Endothelial cell (in vitro differentiated cells): ENCODE measurements at places on chromosomes 12 and 14.

GRCh38 chr14:55846826-55847446 is 266.9 kb downstream of the KTN1 start:
- no peak for DNase-seq

- no peak for DNase-seq
Measured at GRCh38 chr12:47858511-47859266, 39.0 kb upstream of the HDAC7 start.

DNA sequence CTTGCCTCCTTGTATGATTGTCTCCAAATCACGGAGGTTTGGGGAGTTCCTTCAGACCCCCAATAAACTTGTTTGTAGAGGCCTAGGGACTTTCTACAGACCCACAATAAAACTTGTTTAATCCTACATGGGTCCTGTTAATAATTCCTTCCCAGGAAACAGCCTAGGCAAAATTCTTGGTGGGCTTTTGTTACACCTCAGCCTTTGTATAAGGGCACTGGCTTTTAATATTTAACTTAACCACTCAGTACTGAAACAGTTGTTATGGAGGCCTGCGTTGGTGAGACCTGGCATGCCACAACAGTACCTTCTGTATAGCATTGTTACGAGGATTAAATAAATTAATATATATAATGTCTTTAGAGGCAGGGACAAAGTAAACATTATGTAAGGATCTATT is 32.7 kb upstream of the FAR2 start:
- DNase-seq: no peak

- no peak for DNase-seq
Measured at GRCh38 chr12:3683670-3684069, 69.2 kb downstream of the CRACR2A start.

GRCh38 chr12:64992641-64993040 is 128.5 kb downstream of the WIF1 start:
- no peak for DNase-seq

DNA sequence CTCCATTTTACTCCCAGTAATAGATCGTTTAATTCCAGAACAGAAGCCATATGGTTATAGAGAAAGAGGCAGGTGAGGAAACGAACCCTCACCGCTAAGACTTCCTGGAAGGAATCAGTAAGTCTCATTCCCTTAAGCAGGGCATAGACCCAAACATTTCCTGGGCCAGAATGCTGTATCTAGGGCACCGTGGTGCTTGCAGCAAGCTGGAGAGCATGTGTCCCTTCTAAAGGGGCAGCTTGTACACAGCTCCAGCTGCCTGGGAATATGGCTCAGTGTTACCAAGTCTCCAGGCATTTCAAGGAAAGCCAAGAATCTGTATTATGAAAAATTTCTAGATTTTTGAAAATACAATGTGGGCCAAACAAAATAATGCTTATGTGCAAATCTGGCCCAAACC is 73.4 kb downstream of the PPM1H start:
- no peak for DNase-seq

DNA sequence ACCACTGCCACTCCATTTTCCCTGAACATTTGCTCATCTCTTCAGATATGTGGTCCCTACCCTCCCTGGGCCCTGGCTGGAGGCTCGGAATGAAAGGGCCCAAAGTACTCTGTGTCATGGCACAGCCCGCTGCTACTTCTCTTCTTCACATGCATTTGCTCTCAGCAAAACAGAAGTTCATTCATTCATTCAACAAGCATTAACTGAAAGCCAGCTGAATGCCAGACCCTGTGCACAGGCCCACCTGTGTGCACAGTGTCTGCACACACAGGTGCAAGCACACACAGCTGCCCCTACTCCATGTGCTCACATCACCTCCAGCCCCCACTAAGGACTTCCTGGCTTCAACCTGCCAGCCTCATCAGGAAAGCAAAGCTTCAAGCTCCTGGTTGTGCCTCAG is 7.8 kb downstream of the WNT1 start:
- no peak for DNase-seq

- no peak for DNase-seq
Measured at GRCh38 chr12:3753544-3754284, 805 bp upstream of the CRACR2A start.

DNA sequence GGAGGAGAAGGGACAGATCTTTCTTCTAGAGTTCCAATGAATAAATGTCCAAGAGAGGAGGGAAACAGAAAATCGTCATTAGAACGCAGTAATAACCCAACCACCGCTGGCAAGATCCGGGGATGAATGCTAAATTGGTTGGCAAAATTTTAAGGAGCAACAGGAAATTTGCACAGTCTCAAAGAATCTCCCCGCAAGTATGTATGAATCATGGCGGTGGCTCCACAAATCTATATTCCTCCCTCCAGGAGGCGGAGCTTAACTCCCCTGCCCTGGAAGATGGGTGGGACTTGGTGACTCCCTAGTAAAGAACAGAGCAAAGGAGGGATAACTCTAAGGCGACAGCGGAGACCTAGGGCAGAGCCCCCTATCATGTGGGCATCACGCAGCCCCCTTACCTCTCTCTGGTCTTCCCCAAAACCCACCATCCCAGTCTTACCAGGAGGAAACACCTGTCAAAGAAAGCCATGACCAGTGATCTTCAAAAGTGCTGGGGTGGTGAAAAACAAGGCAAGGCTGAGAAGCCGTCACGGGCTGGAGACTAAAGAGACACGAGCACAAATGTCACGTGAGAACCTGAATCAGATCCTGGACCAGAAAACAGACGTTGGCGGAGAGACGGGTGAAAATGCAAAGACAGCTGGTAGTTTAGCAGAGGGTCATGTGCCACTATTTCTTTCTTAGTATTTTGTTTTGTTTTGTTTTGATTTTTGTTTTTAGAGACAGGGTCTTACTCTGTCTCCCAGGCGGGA is 125.8 kb downstream of the NCOR2 start:
- DNase-seq: no peak

GRCh38 chr14:52220924-52221811 is 46.3 kb upstream of the PTGDR start:
- DNase-seq: no peak

DNA sequence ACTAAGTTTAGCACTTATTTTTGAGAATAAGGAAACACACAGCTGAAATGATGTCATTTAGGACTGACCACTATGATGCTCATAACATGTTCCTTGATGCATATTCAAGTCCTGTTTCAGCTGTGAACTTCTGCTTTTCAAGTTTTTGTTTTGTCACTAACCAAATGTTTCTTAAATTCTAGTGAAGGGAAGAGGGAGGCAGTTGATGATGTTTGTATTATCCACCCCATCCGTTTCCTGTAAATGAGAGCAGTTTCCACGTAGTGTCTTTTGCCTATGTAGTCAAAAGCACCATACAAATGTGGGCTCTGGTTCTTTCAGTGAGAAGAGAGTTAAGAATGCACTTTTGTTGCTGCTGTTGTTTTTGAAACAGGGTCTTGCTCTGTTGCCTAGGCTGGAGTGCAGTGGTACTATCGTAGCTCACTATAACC is 491.8 kb downstream of the PCNX1 start:
- no peak for DNase-seq

DNA sequence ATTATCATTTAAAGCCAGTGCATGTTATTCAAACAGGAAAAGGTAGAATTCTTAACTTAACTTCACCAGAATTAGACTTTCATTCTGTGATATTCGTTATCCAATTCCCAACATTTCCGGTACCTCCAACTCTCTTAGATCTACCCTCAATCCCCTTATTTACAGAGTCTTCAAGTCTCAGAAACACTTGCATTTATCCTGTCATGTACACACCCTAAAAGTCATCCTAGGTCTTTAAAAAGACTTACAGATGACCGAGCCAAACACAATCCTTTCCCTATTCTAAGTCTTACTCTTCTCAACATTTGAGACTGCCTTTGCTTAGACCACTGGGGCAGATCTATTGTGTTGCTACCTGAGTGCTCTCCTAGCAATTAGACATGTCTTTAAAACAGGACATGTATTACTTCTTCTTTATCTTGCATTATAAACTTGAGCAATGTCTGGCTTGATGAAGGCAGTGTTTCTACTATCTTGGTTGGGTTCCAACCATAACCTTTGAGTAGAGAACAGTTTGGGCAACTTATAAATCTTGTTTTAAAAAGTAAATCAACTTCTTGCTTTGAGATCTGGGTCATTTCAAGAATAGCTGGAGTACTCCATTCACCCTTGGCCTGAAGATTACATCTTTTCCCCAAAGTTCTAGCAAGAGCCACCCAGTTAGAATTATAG is 140.6 kb upstream of the PLEKHG7 start:
- no peak for DNase-seq

DNA sequence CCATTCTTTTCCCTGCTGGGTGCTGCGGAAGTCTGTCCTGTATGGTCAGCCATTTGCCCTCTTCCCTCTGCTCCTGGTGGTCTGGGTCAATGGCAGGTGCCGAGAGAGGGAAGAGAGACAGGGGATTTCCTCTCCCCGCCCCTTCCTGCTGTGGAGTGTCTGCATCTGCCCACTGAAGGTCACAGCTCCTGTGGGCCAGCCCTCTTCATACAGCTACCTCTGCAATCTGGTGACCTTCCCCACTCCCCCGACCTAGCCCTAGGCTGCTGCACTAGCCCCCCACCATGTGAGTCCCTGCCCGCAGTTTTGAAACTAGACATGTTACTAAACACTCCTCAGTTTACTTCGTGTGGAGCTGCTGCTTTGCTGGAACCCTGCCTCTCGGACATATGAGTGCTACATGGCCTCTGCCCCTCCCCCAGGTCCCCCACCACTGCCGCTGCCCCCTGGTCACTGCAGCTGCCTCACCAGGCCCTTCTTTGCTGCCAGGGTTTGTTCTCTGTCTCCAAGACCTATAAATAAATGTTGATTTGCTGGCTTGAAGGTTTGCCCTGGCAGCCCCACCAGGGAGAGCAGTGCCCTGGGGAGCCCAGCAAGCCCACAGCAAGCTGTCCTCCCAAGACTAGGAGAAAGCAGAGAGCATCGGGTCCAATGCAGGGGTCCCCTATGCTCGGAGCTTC is 102.9 kb downstream of the DPF3 start:
- no peak for DNase-seq

- no peak for DNase-seq
Measured at GRCh38 chr14:100405760-100406455, 82.8 kb downstream of the SLC25A47 start.

- DNase-seq: peak; percentile 63
Measured at GRCh38 chr12:108495054-108495453, 20.0 kb upstream of the FICD start.

- DNase-seq: no peak
Measured at GRCh38 chr12:47939009-47939601, 24.3 kb upstream of the TMEM106C start.

GRCh38 chr14:56119201-56119981 is 1.2 kb downstream of the PELI2 start:
- peak; percentile 63 for DNase-seq

DNA sequence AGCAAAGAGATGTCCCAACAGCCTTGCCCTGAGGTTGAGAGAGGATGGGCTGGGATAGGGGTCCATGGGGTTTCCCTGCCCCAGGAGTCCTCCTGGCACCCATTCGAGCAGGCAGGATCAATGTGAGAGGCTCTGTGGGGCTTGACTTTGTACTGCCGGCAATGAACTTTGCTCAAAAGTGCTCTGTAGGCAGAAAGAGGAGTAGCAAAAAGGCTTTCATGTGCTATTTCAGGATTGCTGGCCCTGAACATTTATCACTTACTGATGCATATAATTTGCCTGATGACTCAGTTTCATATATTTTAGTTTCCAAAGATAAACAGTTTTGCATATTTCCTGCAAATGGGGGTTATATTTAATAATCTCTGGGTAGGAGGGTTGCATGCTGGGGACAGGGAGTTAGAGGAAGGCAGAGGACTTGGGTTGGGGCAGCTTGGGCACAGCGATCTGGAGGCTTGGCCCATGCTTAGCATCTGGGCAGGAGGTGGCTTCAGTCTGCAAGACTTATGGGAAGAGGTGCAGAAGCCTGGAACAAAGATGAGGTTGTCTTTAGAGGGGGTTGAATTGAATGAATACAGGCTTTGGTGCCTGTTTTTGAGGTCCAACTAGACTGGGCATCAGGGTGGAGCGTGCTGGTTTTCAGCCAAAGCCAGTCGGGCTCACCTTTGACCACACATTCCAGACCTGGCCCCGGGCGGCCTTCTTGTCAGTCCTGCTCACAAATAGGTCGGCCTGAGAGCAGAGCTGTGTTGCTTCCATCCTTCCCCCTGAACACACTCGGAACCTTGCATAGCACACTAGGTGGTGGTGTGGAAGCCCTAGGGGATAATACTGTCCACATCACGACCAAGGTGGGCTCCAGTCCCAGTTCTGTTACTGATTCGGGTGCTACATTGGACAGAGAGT is 101.4 kb downstream of the PAPOLA start:
- DNase-seq: no peak

DNA sequence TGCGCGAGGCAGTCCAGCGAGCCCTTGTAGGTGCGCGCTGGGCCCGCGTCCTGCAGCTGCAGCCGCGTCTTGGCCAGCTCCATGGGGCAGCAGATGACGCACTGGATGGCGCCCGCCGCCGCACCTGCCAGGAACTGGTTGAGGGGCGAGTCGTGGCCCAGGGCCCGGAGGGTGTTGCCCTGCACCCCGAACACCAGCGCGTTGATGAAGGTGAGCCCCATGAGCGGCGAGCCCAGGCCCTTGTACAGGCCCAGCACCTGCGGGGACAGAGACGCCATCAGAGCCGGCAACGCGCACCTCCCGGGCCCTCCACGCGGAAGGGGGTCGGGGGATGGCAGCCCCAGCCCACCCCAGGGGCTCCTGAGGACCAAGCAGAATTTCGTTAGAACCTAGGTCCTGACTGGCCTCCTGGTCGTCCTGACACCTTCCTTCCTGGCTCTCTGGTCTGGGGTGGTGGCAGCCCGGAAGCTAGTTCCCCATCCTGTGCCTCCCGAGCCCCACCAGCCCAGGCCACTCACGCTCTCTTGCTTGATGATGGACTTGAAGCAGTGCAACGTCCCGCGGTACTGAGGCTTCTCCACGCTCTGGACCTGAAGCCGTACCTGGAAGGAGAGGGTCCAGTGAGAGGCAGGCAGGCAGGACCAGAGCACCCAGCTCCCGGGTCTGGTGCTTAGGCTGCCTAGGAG is 13.3 kb downstream of the SLC25A29 start:
- no peak for DNase-seq

GRCh38 chr14:98909251-98909944 is 362.6 kb downstream of the BCL11B start:
- no peak for DNase-seq

DNA sequence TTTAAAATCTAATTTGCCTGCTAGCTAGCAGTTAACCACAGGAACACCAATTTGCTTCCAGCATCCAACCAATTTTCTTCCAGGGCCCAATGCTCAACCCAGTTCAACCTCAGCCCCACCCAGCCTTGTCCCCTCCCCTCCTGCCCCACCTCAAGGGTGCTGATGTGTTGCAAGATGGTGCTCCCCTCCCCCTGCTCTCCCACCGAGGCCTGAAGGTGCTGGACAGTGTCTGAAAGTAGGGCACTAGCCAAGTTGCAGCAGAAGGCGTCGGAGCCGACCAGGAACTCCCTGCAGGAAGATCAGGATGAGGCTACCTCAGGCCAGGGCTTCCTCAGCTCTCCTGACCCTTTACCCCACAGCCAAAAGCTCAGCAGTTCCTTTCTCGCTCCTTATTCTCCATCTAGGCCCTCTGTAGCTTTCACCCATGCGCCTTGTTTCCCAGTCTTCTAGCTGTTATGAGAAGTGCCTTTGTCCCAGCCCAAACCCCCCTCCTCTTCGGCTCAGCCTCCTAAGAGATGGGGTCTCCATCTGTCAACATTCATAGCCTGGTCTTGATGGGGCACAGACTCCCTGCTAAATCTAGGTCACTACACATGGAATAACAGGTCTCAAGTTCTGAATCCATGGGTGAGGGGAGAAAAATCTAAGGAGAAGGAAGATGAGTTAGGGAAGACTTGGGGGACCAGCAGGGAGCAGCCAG is 3.6 kb downstream of the STAT6 start:
- DNase-seq: no peak

- no peak for DNase-seq
Measured at GRCh38 chr12:109186993-109187653, 70.7 kb downstream of the ACACB start.

- no peak for DNase-seq
Measured at GRCh38 chr14:79904497-79904896, 306.8 kb downstream of the DIO2 start.
